ENCODE measurements at places on chromosomes 12 and 14. TPM values are rescaled to one million over a fixed set of nuclear protein-coding genes. Genes with fewer than 3 reads are reported as not detected.
A peak's percentile ranks its signal among the peaks of the same experiment; 100 is the strongest.

- DNase-seq, result peak; percentile 86
- H3K4me3 ChIP-seq, result no peak overlapping the region
- H3K36me3 ChIP-seq, result no peaks in the 10 kb centered on the region
- peak overlapping the region; percentile 70 for H3K27ac ChIP-seq
- peaks cover 27% of the 10 kb centered on the region for H3K4me1 ChIP-seq
These were observed 124.8 kb upstream of the MAP1LC3B2 start for GRCh38 chr12:116434155-116435011.

- H3K4me1 ChIP-seq, result no peaks in the 10 kb centered on the region
- H3K36me3 ChIP-seq, result no peaks in the 10 kb centered on the region
- no peak for DNase-seq
These were observed 174.8 kb upstream of the GSC start for GRCh38 chr14:94944636-94945258.

DNA sequence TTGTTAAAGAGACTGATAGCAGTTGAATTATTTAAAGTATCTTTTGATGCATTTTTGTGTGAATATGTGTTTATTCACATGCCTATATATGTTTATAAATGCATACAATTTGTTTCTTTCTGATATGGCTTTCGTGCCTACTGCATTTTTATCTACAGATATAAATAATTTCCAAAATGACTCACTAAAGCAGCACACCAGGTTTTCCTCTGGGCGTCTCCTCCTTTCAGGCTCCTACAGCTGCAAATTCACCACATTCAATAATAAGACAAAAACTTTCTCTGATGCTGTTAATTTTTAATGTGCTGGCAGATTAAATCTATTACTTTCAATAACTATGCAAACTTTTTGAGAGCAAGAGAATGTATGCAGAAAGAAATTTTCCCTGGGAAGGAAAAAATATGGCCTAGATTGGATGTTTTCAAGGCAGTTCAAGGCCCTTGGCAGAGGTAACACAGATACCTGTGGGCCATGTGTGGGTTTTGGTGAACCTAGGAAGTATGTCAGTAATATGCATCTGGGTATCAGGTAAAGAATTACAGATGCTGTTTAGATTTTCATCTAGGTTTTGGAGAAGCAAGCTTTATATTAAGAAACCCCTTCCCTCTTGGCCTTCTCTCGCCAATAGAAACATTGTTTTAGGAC, 381.8 kb downstream of the EGLN3 start:
- no peak overlapping the region for H3K27ac ChIP-seq
- H3K27me3 ChIP-seq, result no peaks in the 10 kb centered on the region
- no peak overlapping the region for H3K4me3 ChIP-seq
- H3K4me1 ChIP-seq, result peaks cover 13% of the 10 kb centered on the region
- no peaks in the 10 kb centered on the region for H3K36me3 ChIP-seq

DNA sequence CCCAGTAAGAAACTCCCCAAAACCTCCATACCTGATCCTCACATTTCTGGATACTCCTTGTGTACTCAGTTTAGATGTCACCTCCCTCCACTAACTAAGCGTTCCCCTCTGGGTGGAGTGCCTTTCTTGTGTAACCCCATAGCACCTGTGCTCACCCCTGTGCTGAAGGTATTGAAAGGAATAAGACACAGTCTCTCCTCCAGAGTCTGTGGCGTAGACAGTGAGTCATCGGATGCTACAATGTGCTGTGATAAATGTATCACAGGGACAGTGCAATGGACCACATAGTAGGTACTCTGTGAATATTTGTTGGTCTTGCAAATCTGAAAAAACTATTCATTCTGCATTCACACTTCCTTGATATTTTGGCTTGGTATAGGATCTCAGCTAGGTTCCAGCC, 30.8 kb downstream of the TSPAN9 start:
- DNase-seq, result no peak
- no peak overlapping the region for H3K4me3 ChIP-seq
- H3K36me3 ChIP-seq, result no peaks in the 10 kb centered on the region

- H3K27ac ChIP-seq, result no peak overlapping the region
- H3K27me3 ChIP-seq, result no peaks in the 10 kb centered on the region
- peaks cover 3% of the 10 kb centered on the region for H3K4me1 ChIP-seq
- no peaks in the 10 kb centered on the region for H3K36me3 ChIP-seq
These were observed 17.1 kb downstream of the TRMT5 start for GRCh38 chr14:60963761-60964160.

Gene RHOJ
- total RNA-seq, result 7.1 TPM

Gene AQP6
- 0.13 TPM for total RNA-seq

Gene SERPINA10
- total RNA-seq, result not detected
